ENCODE measurements at places on chromosomes 12 and 14. TPM values are rescaled to one million over a fixed set of nuclear protein-coding genes. Genes with fewer than 3 reads are reported as not detected.

- DNase-seq: no peak
These were observed 193.6 kb upstream of the RASSF8 start for GRCh38 chr12:25764892-25765291.

DNA sequence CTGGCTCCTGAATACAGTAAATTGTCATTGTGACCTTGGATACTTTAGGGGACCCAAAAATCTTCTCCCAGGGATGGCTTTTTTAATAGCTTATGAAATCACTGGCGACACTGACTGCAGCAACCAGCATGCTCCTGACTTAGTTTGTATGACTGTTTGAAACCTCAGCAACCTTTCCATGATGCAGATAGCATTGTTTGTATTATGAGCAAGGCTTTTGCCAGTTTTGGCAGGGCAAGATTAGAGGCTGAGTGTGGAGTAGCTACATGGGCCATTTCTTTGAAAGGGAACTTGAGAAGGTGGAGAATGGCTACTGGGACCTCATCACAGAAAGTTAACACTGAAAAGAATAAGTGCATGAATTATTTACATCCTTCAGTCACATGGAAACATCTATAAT is 50.9 kb downstream of the SLC4A8 start:
- no peak for DNase-seq

GRCh38 chr14:100140452-100141078 is 18.9 kb downstream of the DEGS2 start:
- DNase-seq: no peak

DNA sequence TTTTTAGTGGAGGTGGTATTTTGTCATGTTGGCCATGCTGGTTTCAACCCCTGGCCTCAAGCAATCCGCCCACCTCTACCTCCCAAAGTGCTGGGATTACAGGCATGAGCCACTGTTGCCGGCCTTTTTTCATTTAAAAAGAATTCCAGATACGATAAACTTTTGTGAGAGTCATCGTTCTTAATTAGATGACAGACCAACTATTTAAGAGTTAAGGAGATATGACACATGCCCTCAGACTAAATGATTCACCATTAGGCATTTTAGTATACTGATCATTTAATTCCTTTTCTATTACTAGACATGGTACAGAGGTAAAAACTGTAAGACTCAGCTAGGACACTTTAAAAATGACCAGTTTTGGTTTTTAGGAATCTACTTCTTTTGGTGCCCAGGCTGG is 2.4 kb downstream of the ANKRD13A start:
- no peak for DNase-seq

DNA sequence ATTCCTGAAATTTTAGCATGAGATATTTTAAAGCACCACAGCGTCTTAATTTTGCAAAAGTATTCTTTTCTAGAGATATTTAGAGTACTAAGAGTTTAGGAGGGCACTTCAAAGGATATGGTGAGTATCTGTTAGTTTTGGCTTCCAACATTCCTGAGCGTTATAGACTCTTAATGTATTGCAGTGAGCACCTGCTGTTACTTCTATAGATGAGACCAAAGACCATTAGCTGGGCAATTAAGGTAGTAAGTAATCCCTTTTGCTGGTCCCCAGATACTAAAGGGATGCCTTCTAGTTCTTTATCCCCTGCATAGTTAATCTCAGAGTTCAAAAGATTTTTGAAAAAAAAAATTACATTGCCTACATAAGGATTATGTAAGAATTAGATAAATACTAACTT is 975.6 kb downstream of the GALC start:
- DNase-seq: no peak

- peak; percentile 51 for DNase-seq
These were observed 64.6 kb downstream of the ANO4 start for GRCh38 chr12:100859063-100859627.

- no peak for DNase-seq
These were observed 97.1 kb upstream of the SRRM4 start for GRCh38 chr12:118884226-118884625.

- DNase-seq: peak; percentile 20
These were observed 129.1 kb downstream of the PLXNC1 start for GRCh38 chr12:94277426-94278000.

GRCh38 chr12:99495799-99496198 is 151.8 kb upstream of the GARIN6 start:
- no peak for DNase-seq

- DNase-seq: no peak
These were observed 182.7 kb upstream of the TMPO start for GRCh38 chr12:98332642-98333041.

DNA sequence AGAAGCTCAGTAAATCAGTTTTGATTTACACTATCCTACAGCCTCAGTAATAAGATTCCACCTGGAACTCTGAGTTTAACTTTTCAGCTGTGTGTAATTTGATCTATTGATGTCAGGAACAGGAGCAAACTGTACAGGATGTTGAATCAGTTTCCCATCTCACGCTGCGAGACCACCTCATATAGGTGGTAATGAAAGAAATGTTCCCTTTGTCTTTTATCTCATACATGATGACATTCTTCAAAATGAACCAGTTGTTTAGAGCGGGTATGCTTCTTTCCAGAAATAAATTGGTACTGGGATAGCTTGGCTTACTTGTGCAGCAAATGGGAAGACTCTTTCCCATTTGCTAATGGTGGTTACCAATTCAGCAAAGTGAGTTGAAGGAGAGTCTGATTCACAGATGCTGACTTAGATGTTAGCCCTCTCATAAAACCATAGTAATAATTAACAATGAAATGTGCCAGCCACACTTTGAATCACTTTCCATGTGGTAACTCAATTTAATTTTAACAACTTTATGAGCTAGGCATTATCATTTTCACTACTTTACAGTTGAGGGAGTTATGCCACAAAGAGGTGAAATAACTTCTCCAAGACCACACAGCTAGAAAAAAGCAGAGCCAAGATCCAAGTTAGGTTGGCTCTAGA is 251.5 kb downstream of the PAWR start:
- no peak for DNase-seq

- no peak for DNase-seq
These were observed 502.6 kb downstream of the DIO2 start for GRCh38 chr14:79708426-79709388.

DNA sequence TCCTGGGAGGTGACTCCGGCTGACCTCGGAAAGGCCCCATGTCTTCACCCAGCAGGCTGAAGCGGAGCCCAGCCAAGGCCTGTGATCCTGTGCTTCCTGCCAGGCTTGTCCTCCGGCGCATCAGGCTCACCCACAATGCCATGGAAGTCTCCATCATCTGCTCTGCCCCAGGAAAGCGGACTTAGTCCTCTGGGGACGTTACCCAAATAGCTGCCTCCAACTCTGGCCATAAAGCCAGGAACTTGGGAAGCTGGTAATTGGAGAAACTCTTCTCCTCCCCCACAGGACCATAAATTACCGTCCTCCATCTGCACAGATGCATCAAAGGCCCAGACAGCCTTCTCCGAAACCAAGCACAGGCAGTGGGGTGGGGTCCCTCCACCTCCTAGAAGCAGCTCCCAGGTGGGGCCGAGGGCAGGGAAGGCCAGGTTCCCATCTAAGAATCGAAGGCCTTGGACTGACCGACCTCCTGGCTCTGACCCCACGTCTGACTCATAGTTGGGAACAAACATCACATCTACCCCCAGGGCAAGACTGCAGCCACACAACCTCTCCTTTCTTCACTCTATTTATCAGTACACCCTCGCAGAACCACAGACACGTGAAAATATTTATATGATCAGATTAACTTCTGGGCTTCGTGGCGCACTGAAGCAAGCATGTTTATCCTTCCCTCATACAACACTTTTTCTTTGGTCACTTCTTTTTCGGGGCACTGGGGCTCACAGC is 56.4 kb downstream of the PITPNM2 start:
- DNase-seq: peak; percentile 73

- no peak for DNase-seq
These were observed 390.1 kb downstream of the DPF3 start for GRCh38 chr14:72503696-72504368.

DNA sequence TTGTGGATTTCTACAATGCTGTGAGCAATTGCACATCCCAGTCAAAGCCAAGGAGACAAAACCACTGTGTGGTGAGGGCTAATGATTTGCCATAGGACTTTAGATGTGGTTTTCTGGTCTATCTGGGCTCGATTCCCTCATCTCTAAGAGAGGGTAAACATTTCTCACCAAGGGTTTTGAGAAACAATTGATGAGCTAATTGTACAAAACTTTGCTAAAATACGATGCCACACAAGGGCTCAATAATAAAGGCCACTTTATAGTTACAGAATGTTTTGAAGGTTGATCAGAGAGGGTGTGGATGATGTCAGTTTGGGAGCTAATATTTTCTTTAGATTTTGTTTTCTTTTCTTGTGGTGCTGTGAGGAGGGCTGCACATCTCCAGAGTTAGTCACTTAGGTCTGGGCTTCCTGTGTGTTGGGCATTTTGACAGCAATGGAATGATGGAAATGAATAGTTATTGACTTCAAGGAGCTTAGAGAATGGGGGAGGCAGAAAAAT is 60.8 kb upstream of the SLC38A4 start:
- peak; percentile 57 for DNase-seq

DNA sequence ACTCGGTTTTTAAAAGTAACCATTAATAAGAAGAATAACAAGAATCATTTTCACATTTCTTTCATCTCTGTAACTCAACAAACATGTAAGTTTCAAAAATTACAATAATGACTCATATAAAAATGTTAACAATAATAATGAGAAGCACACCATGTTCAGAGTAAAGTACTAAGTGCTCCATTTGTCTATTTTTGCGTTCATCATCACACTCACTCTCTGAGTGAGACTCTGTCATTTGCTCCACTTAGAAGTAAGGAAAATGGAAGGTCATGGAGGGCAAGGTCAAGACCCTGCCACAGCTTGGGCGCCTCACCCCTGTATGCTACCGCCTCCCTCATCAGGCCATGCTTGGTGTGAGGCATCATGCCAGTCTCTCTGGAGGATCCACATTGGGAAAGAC is 129.9 kb downstream of the TMEM30B start:
- DNase-seq: no peak

- DNase-seq: no peak
These were observed 290.7 kb downstream of the ALG10B start for GRCh38 chr12:38607295-38607694.

DNA sequence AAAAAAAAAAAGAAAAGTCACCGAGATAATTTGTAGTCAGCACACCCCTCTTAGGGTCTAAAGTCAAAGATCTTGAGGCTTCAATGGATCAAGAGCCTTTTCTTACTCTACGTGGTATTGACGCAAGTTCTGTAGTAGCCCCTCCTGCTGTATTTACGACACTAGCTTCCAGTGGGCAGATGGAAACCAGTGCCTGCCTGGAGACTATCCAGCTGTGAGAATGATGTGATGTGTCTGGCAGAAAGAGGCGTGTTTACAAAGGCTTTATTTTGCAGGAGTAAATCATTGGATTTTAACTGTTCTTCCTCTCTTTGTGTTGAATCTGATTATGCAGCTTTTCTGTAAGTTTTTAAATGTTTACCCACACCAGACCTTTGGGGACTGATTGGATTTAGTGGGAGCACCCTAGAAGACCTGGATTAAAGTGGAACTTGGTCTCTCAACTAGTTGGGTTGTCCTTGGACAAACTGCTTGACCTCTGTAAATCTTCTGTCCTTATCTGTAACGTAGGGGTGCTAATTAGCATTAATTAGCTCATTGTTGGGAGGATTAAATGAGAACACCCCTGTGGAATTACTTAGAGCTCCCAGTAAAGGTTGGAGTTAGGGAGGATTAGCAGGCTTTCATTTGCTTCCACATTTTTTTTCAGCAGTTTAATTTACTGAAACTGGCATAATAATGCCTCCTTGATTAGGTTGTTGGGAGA is 72.4 kb downstream of the RASSF3 start:
- DNase-seq: no peak

DNA sequence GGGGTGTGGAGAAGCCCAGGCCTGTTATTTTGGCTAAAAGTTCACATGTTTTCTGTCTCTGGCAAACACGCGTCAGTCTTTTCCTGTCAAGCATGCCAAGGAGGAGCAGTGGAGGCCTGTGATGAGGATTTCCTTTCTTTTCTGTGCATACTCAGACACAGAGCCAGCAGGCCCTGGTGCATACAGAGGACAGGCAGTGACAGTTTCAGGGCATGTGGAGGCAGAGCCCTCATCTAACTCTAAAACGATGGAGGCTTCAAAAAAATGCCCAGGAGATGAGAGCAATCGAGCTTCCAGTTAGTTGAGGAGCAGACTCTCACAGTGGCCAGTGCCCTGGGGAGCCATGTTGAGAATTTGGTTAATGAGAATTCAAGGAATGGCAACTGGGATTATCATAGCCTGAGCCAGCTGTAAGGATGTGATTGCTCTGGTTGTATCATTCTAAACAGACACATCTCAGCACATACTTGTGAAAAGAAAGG is 66.5 kb downstream of the TRAFD1 start:
- no peak for DNase-seq

DNA sequence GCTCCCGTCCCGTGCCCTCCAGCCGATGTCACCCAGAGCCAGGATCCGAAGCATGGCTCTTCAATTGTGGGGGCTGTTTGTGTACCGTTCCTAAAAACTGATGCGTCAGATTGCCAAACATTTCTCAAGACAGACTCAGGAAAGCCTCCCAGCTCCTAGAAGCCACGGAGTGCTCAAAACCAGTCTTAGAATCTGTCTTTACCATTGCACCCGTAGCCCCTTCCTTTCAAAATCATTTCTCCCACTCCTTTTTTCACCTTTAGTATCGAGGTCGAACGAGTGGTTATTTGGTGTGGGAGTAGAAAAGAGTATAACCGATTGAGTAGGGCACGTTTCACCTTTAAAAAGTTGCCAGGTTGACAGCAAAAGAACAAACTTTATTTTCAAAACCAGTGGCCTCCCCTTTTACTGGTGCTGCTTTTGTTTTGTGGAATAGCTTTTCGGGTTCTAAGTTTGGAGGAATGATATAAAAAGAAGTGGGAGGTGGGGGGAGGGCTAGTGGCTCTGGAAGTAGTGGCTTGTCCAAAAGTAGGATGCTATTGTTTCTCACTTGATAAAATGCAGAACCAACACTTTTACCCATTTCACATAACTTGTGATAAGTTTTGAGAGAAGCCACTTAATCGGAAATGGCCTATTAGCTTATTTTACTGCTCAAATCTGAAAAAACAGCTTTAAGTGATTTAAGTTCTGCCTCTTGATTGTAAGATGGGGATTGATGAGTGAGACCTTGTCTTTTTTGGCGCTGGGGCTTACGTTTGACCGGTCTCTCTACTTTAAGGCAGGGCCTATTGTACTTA is 803 bp downstream of the STK38L start:
- DNase-seq: no peak

DNA sequence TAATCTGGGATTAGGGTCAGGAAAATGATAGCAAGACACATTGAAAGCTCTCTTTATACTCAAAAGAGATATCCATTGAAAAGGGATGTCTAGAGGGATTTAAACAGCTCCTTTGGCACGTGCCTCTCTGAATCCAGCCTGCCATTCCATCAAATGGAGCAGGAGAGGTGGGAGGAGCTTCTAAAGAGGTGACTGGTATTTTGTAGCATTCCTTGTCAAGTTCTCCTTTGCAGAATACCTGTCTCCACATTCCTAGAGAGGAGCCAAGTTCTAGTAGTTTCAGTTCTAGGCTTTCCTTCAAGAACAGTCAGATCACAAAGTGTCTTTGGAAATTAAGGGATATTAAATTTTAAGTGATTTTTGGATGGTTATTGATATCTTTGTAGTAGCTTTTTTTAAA is 25.4 kb upstream of the PLEKHD1 start:
- no peak for DNase-seq

- no peak for DNase-seq
These were observed 695.6 kb upstream of the LMO3 start for GRCh38 chr12:17301544-17301943.

- peak; percentile 23 for DNase-seq
These were observed 69.2 kb upstream of the MED13L start for GRCh38 chr12:116346741-116347140.

Gene PKP2
- total RNA-seq: 5.1 TPM

Gene DAO
- not detected for total RNA-seq

Gene SDSL
- 1.5 TPM for total RNA-seq

Gene SDS
- total RNA-seq: not detected

Gene GPR68
- not detected for total RNA-seq

Gene GZMH
- not detected for total RNA-seq

Data from SJCRH30 (cell line).